ENCODE measurements at places on chromosomes 12 and 14. TPM values are rescaled to one million over a fixed set of nuclear protein-coding genes. Genes with fewer than 3 reads are reported as not detected.

The MARCHF9 gene
- total RNA-seq, result 34.3 TPM

The GABARAPL1 gene
- 96.2 TPM for total RNA-seq

The ARHGEF25 gene
- 18.4 TPM for total RNA-seq

The CNIH1 gene
- total RNA-seq, result 106 TPM

The TNS2 gene
- 6.6 TPM for total RNA-seq

The DEPDC4 gene
- total RNA-seq, result 4.3 TPM

The C12orf56 gene
- total RNA-seq, result 0.84 TPM

Measured in progenitor cell of endocrine pancreas (in vitro differentiated cells).